SJSA1 (cell line): ENCODE measurements at places on chromosomes 5 and 9. TPM values are rescaled to one million over a fixed set of nuclear protein-coding genes. Genes with fewer than 3 reads are reported as not detected.

The RNF130 gene
- 0.61 TPM in 1 of 2 replicates, not detected in the other for total RNA-seq

The SLIT3 gene
- total RNA-seq = 12.9 and 19.0 TPM in 2 replicates

GRCh38 chr5:7016999-7017747 lies 303.9 kb downstream of the TENT4A start:
- DNase-seq = no peak

DNA sequence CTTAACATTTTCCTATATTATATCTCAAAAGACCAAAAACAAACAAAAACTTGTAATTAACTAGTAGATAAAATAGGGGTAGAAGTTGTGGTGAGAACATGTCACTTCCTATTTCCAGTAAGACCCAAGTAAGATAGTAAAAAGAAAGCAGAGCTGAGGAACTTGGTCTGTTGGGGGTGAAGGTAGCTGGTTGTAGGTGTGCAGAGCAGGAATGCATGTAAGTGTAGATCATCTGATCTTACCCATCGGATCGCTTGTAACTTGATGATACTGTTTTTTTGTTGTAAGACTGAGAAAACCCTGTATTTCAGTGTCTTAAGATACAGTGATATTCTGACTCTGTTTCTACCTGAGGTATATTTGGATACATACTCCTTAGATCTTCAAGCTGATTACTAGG lies 5.7 kb downstream of the SRP19 start:
- DNase-seq = no peak

DNA sequence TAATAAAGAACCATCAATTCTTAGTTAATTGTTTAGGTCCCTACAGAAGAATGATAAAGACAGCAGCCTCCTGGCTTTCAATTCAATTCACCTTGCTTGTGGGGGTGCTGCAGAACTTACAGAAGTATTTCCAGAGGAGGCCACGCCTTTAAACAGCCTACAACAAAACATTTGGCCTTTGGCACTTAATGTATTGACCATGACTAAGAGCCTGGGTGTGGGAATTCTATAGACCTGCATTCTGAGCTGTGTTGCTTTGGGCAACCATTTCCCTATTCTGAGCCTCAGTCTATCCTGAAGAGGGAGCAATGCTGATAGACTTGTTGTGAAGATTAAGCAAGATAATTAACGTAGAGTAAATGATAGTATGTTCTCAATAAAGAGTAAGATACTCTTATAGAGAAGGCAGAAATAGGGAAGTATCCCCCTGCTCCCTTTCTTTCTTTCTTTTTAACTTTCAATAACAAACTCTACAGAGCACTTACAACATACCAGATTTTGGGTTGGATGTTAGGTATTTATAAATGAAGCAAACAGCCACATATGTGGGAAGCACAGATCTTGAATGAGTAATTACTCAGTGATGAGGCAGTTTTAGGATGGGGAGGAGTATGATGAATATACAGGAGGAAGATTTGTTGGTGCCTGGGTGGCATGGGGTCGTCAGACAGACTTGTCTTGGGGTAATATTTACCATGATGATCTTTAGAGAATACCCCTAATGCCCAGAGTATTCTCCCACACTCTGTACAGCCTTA lies 28.4 kb downstream of the PAPPA start:
- no peak for DNase-seq

- DNase-seq = no peak
Observed at GRCh38 chr5:181223729-181224389, 778 bp downstream of the TRIM41 start.

- DNase-seq = no peak
Observed at GRCh38 chr9:134358662-134359319, 32.5 kb downstream of the RXRA start.

- DNase-seq = no peak
Observed at GRCh38 chr5:170960567-170960966, 98.7 kb downstream of the RANBP17 start.

DNA sequence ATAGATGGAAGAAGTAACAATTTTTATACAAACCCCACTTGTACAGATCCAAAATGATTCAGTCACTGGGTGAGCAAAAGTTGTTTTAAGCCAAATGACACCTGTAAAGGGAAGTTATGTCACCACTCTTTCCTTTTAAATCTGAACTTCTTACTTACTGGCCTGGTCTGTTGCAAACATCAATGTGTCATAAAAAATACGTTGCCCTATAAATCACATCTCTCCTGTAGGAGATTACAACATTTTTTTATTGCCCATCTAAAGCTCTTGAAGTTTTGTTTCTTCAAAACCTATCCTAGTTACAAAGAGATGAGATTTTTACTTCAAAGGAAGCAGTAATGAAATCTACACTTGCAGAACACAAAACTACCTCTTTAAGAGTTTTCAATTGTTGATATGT lies 1087.8 kb upstream of the DMAC1 start:
- DNase-seq = no peak

- no peak for DNase-seq
Observed at GRCh38 chr9:6304232-6304631, 23.9 kb upstream of the TPD52L3 start.

DNA sequence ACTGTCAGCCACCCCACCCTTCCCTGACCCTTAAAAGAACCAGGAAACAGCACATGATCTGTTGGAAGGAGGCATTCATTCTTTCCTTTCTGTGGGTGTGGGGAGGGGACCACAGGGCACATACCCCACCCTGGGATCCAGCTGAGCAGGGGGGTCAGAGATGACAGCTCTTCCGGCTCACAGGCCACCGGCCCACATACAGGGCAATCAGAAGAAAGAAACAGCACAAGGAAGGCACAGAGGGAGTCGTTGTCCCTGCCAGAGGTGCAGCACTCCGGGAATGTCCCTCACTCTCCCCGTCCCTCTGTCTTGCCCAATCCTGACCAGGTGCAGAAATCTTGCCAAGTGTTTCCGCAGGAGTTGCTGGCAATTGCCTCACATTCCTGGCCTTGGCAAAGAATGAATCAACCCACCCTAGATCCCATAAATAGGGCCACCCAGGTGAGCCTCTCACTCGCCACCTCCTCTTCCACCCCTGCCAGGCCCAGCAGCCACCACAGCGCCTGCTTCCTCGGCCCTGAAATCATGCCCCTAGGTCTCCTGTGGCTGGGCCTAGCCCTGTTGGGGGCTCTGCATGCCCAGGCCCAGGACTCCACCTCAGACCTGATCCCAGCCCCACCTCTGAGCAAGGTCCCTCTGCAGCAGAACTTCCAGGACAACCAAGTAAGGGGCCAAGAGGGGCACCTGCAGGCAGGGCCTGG lies at the start of gene LCN2:
TSS of gene LCN2 (plus strand) at position 453 of the 701 bp plus-strand sequence. CDS start at position 526, 73 bp downstream.
- DNase-seq = no peak

DNA sequence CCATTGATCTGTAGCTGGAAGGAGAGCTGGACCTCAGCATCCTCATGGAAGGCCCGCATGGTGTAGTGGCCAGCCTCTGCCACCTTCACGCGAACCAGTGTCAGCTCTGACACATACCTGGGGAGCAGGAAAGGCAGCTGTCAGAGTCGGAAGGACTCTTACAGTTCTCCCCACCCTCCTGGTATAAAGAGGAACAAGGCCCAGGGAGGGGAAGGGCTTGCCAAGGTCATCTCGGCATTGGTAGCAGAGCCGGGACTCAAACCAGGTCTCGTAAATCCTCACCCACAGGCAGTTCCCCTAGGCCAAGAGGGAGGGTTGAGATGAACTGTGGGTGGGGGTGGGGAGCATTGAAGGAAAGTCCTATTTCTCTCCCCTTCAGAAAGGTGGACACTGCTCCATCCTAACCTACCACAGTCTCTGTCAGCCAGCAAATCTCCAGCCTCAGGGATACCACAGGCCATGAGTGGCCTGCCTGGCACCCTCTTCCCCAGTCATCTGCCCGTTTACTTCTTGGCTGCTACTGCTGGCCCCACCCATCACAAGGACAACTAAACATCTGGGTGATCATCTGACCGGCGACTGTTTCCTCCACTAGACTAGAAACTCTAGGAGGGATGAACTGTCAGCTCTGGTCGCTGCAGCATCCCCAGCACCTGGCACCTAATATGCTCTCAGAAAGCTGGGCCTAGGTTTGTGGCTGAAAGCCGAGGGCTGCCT lies 23.5 kb downstream of the PDGFRB start:
- no peak for DNase-seq

DNA sequence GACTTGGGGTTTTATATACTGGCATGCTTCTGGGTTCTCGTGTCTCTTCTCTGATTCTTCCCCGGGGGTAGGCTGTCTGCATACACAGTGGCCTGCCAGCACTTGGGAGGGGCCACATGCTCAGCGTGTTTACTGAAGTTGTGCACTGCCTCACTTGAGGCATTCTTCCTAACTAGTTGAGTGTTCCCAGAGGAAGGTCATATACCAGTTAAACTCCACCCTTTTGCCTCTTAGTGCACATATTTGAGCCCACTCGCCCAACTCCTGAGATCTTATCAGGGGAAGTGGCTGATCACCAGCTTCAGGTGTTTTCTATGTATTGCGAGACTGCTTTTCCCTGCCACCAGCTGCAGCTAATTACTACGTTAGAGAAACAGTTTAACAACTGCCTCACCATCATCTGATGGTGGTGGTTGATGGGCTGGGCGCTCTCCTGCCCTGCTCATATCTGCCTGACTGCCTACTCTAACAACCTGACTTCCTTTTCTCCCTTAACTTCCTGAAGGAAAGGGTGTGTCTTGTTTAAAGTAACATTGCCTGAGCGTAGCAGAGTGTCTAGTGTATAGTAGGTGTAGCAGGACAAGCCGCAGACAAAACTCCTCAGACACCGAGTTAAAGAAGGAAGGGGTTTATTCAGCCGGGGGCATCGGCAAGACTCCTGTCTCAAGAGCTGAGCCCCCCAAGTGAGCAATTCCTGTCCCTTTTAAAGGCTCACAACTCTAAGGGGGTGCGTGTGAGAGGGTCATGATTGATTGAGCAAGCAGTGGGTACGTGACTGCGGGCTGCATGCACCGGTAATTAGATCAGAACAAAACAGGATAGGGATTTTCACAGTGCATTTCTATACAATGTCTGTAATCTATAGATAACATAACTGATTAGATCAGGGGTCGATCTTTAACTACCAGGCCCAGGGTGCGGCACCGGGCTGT lies 60.1 kb upstream of the CLINT1 start:
- no peak for DNase-seq

DNA sequence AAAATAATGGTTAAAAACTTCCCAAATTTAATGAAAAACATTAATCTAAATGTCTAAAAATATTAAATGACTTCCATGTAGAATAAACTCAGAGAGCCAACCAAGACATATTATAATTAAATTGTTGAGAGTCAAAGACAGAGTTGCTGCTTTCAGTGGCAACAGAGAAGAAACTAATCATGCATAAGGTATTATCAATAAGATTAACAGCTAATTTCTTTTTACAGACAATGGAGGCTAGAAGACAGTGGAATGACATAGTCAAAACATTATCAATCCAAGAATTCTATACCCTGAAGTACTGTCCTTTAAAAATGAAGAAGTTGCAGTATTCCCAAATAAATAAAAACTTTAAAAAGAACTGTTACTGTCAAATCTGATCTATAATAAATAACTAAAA lies 268.7 kb downstream of the IRX2 start:
- no peak for DNase-seq

DNA sequence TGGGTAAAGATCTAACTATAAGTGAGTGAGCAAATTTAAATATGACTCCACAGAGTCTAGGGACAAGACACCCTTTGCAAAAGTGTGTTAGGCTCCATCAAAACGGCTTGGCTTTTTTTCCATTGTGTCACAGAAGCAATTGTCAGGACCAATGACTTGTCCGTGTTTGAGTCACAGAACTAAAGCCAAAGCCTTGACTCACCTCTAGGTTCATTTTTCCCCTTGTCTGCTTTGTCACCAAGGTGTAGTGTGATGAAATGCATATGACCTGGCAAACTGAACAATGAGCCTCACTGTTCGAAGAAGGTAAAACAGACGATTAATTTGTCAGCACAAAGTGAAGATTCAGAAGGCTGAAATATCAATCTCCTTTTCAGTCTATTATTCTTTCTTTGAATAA lies 331.0 kb downstream of the GLIS3 start:
- DNase-seq = no peak
